ENCODE measurements at places on chromosomes 7 and 10.

- DNase-seq: no peak
These were observed 30.8 kb downstream of the TM9SF3 start for GRCh38 chr10:96556003-96556402.

DNA sequence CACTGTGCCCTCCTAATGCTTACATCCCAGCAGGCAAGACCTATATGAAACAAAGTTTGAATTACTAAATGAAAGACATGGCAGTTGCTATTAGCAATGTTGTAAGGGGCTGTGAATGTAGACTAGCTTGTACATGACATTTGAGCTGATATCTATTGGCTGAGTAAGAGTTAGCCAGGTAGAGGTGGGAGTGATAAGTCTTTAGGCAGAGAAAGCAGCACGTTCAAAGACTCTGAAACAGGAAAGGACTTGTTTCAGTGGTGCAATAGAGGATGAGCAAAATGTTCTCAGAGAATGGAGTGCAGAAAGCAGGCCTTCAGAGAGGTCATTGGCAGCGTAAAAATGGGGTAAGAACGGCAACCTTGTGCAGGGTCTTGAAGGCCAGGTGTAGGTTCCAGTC, 687.6 kb downstream of the AUTS2 start:
- DNase-seq: no peak

DNA sequence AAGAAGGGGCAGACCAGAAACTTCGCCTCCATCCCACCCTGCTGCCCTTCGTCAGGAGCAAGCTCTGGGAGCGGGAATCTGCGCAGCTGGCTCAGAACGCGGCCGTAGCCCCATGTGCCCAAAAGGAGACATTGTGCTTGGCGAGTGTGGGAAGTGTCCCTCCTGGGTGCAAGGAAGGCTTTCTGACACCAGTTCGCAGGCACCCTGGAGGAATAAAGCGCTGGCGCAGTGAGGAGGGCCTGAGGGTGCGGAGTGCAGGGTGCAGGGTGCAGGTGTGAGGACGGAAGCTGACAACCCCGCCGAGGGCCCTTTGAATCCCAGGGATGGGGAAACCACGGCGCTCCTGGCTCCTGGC, 811 bp downstream of the SLIT1 start:
- no peak for DNase-seq

- DNase-seq: no peak
These were observed 812 bp downstream of the PROSER2 start for GRCh38 chr10:11823989-11824346.

- DNase-seq: no peak
These were observed 18.0 kb upstream of the STN1 start for GRCh38 chr10:103936022-103936421.

- DNase-seq: no peak
These were observed 660.6 kb downstream of the KCNMA1 start for GRCh38 chr10:76977046-76977445.

DNA sequence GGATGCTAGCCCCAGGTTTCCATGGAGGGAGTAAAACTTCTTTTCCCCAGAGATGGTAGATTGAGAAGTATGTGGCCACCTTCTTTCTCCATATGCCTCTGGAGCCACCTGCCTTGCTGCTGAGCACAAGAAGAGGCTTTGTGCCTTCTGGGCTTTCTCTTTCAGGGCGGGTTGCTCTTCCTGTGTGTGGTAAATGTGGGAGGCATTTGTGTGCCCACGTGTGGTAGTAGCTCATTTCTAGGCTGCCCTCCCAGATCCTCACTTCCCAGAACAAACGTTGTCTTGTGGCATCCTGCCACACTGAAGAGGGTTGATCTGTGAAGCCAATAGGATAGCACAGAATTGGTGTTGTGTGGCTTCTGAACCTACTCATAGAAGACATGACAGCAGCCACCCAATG, 342.0 kb upstream of the PODXL start:
- DNase-seq: no peak

GRCh38 chr10:21385996-21386585, 139.4 kb downstream of the SKIDA1 start:
- no peak for DNase-seq

- DNase-seq: no peak
These were observed 38.8 kb downstream of the TMEM270 start for GRCh38 chr7:73899731-73900142.

DNA sequence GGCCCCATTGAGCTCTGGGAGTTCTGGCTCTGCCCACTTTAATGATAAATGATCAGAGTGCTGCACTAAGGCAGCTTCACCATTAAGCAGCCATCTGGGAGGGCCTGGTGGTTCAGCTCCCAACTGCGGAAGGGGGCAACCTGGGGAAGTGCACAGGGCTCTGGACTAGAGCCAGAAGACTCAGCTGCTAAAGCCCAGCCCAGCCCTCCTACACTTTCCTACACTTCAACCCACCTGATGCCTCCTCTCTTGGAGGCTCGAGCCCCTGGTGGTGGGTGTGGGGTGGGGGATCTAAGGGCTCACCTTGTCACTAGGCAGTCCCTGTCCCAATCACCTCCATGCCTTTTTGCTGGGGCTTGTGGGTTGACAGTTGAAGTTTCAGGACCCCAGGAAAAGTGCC, 60.6 kb upstream of the ANTXRL start:
- DNase-seq: no peak

DNA sequence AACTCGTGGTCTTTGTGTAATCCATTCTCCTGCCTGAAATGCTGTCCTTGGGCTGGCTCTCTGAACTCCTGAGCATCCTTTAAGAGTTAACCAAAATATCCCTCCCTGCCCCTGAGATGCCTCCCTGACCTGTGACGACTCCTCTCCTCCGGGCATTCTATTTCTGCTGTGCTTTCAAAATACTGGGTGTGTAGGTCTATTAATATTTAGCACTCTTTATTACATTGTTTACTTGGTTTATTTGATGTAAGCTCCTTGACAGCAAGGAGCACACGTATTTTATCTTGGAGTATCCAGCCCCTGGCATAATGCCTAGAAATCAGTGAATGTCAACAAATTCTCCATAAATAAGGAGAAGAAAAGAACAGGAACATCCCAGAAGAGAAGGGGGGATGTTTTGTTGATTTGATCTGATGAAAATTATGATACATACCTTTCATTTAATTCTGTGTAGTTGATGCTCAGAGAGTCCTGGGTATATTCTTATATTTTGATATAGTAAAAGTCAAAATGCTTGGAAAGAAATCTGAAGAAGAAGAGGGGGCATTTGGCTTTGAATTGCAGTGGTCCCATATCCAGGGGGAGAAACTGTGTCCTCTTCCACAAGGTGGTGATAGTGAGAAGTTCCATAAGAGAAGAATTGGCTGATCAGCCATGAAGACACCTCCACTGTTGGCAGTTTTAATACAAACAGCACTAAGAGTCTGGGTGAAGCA, 107.7 kb upstream of the MPP7 start:
- DNase-seq: no peak

DNA sequence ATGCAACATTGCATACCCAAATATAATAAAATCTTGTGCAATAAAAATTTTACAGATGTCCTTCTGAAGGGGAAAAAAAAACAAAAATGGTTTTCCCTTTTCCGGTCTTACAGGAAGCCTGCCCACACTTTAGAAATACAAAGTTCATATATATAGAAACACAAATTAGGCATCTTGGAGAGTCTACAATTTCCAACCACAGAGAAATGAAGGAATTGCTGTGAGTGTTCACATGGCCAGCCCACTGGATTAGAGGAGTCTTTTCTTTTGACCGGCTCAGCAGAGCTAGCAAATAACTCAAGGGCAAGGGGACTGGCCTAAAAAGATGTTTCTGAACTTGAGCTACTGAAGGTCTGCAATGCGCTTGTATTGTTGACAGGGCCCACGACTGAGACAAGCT, 92.4 kb downstream of the GLI3 start:
- DNase-seq: no peak

GRCh38 chr7:151248346-151249033, at the start of gene SMARCD3:
Gene SMARCD3, minus strand, starts transcription at chr7:151248694. Its CDS starts 132 bp downstream, at chr7:151248562.
- no peak for DNase-seq

GRCh38 chr10:60298408-60299389, 91.0 kb downstream of the ANK3 start:
- no peak for DNase-seq

GRCh38 chr7:123624527-123625183, 23.0 kb downstream of the ASB15 start:
- peak; percentile 38 for DNase-seq

- no peak for DNase-seq
These were observed 4.2 kb upstream of the MAFK start for GRCh38 chr7:1526271-1526754.

GRCh38 chr7:44236333-44236728, 35.6 kb downstream of the YKT6 start:
- no peak for DNase-seq

- no peak for DNase-seq
These were observed 133.9 kb upstream of the GHITM start for GRCh38 chr10:84005403-84005802.

GRCh38 chr10:17606547-17607040, 10.6 kb downstream of the HACD1 start:
- no peak for DNase-seq

DNA sequence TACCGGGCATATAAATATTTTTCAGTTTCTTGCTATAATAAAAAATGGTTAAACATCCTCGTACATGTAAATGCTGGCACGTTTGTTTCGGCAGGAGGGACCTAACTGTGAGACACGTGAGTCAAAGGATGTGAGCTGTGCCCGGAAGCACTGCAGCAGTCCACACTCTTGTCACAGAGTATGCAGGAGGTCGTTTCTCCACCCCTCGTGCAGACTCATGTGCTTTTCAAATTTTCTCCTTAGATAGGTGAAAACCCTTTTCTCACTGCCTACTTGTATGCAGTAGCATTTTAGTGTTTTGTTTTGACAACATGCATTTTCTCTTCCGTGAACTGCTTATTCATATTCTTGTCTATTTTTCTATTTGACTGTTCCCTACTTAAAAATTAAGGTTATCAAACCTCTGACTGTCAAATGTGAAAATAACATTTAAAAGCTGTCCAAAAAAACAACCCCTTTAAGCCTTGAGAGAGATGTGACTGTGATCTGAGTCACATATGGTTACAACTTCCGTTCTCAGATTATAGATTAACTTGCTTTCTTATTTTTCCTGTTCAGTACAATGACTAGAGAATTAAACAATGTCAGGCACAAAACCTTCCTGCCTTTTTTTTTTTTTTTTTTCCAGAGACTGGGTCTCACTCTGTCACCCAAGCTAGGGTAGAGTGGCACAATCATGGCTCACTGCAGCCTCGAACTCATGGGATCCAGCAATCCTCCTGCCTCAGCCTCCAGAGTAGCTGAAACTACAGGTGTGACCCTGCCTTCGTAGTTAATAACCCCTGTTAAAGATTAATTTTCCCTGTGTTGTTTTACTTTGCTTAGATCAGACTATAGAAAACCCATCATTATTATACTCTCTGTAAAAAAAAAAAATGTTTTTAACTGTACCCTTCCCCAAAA, 45.1 kb downstream of the DPY19L1 start:
- DNase-seq: peak; percentile 54

DNA sequence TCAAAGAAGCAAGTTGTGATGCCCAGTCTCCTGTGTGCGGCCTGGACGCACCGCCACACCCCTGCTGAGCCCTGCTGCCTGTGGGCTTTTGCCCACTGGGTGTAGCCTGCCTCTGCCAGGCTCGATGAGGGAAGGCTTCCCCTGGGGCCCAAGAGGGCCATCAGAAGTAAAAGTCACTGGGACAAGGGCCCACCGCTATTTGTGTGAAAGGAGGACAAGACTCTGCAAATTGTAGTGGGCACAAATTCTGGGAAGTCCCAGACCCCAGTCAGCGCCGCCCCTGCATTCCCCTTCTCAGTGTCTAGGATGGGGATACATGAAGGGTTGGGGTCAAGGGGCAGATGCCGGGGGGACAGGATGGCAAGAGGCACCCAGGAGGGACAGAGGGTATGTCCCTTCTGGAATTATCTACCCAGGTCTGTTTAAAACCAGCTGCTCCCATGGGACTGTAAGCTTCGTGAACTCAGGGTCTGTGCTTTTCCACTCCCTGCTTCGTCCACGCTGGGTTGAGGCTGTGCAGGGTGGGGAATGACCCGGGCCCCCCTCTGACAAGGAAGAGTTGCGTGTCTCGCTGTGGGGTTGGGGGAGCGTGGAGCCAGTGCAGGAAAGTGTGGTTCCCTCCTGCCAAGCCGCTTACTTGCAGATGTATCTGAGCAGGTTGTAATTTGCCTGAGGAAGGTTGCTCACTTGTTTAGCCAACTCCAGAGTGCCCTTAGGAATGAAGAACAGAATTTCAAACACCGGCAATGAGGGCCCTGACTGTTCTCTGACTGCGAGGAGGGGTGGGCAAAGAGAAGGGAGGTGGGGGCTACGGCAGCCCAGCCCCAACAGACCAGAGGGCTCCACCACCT, 147.2 kb downstream of the MAPK8 start:
- DNase-seq: no peak

DNA sequence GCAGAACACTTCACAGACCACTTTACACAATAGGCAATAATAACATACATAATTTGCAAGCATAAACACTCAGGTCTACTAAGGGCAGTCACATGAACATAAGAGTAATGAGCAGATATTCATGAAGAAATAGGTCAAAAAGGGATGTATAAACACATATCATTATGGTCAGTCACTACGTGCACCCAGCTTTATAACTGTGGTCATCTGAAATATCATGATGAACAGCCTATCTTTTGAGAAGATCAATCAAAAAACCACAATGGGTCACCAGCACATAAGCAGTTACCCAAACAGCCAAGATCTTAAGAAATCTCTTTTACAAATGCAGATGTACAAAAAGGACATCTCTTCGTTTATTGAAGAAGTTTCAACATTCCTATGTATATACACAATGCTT, 35.5 kb upstream of the DRGX start:
- no peak for DNase-seq

DNA sequence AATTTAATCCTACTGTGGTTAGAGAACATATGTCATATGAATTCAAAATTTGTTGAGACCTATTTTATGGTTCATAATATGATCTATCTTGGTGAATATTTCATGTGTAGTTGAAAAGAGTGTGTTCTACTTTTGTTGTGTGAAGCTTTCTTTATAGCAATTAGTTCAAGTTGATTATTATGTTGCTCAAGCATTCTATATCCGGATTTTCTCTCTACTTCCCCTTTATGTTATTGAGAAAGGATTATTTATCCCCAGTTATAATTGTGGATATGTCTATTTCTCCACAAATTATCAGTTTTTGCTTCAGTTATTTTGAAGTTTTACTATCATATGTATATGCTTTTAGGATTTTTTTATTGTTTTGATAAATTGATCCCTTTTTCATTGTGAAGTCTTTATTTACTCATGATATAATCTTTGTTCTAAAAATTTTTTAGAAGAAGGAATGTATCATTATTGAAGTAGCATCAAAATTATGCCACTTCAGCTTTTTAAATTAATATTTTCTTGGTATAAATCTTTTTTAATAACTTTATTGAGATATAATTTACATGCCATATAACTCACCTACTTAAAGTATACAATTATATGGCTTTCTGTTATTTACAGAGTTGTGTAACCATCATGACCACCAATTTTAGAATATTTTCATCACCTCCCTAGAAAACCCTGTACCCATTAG, 12.0 kb upstream of the MEST start:
- no peak for DNase-seq

All from CD8-positive, alpha-beta T cell (primary cell).